ENCODE measurements at places on chromosomes 7 and 10. TPM values are rescaled to one million over a fixed set of nuclear protein-coding genes. Genes with fewer than 3 reads are reported as not detected.

- DNase-seq = no peak
Measured at GRCh38 chr10:48580236-48580635, 24.6 kb downstream of the ARHGAP22 start.

DNA sequence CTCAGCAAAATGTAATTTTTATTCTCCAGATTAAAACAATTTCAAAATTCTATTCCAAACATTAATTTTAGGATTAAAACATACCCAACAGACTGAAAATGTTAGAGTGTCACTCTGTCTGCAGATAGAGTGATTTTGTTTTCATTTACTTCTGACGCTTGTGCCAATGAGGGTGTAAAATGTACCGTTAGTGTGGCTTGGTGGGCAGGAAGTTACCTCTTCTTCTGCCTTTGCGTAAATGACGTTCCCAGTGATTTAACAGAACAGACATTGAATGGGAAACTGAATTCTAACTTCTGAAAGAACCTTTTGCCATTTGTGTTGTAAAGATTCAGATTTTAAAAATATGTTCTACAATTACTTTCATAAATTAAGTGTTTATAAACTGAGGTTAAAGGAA, 47.0 kb upstream of the DRGX start:
- no peak for DNase-seq

GRCh38 chr7:80807166-80807900, 111.5 kb downstream of the SEMA3C start:
- DNase-seq = no peak

- no peak for DNase-seq
Measured at GRCh38 chr10:100876585-100877460, 35.9 kb upstream of the SLF2 start.

GRCh38 chr7:38453168-38453567, 178.0 kb downstream of the AMPH start:
- DNase-seq = no peak

Gene KLF14
- total RNA-seq = not detected

DNA sequence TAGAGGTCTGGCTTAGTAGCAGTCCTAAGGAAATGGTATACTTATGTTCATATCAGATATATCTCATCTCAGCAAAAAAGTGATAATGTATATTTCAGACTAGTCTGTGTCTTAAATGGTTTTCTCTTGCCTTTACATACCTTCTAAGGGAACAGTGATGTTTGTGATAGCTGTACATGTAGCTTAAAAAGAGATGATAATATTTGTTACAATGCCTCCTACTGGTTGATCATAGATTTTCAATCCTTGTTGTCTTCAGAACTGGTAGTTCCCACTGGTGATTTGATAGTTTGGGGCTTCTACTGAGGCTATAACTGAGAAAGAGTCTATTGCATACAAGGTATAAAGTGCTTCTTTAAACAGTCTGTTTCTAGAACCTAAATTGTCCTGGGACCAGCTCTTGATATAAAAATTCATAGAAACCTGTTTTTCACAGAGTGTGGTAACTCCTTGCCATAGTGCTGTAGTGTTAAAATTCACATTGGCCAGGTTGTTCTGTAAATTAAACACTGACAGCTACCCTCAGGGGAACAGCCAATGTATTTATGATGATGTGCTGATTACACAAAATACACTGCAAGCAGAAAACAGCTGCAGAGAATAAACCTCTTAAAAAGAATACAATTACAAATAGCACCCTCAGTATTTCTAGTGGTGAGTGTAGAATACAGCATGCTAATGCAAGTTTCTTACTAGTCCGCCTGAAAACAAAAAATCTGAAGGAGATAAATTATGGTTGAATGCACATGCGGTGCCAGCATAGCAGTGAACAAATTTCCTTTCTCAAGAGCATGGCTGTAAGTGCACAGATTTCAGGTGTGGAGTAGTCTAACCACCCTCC, 90.3 kb downstream of the BTRC start:
- DNase-seq = no peak

DNA sequence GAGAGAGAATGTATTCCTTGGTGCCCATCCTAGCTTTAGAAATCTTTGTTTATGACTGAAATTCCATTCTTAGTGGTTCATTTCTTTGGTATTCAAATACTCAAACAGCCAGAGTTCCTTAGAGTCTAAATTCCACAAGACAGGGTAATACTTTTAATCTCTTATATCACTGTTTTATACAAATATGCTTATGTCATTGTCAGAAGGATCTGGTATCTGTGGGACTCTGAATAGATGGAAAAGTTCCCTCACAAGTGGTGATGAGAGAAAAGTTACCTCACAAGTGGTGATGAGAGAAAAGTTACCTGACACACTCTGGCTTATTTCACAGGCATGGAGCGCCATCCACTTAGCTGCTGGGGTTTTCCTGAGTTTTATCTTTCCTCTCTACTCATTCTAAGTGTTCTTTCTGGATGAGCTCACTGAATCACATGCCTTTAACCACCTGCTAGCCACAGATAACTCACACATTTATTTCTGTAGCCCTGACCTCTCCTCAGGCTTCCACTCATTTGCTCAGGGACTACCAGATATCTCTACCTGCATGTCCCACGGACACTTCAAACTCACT, 784.0 kb downstream of the SUGCT start:
- peak; percentile 97 for DNase-seq

Gene FAM20C
- 18.2 TPM for total RNA-seq

Gene STAM
- 29.4 TPM for total RNA-seq

DNA sequence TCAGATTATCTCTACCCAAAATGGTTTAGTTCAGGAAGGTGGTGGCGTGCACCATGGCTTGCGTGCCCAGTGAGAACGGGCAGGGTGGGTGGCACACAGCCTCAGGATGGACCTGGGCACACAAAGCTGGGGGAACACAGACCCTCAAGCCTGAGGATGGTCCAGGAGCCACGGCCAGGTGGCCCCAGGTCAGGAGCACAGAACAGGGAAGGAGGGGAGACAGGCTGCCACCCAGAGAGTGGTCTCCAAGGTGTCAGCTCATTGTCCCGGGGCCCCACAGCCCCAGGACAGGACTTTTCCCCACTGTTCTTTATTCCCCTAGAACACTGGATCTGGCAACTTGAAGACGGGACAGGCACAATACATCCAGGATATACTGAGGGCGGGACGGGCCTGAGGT, 75.6 kb upstream of the MGMT start:
- DNase-seq = no peak

- DNase-seq = no peak
Measured at GRCh38 chr7:30285067-30285535, 704 bp downstream of the ZNRF2 start.

Measured in foreskin keratinocyte (primary cell).